ENCODE measurements at places on chromosomes 16 and 17. TPM values are rescaled to one million over a fixed set of nuclear protein-coding genes. Genes with fewer than 3 reads are reported as not detected.

Gene USH1G
- 0.05 TPM for total RNA-seq

Gene HBA1
- total RNA-seq = 7.4 TPM

Gene TNRC6C
- 9.0 TPM for total RNA-seq

DNA sequence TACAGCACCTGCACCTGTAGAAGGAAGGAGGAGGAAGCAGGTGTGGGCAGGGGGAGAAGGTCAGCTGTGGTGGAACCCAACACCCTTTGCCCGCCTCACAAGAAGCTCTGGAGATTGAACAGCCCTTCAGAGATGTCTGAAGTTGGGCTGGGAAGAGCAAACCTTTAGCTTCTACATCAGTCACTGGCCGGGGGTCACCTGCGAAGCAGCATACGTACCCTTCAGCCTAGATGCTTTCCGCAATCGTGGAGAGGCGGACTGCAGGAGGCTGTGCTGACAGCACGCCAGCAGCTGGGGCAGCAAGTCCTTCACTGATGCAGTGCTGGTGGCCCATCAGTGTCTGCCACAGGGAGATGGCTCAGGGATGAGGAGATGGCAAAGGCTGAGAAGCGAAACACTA lies 5.2 kb upstream of the HS3ST3B1 start:
- H3K4me3 ChIP-seq = no peak overlapping the region
- DNase-seq = no peak
- peaks cover 4% of the 10 kb centered on the region for H3K4me1 ChIP-seq
- no peak overlapping the region for H3K27ac ChIP-seq
- no peaks in the 10 kb centered on the region for H3K36me3 ChIP-seq
- peaks cover 48% of the 10 kb centered on the region for H3K27me3 ChIP-seq

DNA sequence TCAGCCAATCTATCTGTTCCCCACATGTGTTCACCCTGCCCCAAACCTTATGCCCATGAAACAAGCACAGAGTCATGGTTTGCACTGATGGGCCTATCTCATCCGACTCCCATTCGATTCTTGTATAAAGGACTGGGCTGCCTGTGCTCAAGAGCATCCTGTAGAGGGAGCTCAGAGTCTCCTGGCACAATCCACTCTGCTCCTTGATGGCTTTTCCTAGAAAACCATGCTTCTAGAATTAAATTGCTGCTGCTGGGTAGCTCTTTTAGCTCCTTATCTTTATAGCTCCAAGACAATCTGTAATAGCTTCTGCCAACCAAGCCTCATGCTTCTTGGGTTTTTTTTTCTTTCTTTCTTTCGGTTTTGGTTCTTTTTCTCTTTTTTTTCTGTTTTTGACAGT lies 9.7 kb downstream of the ZNF19 start:
- no peaks in the 10 kb centered on the region for H3K36me3 ChIP-seq
- no peak overlapping the region for H3K4me3 ChIP-seq
- peaks cover 5% of the 10 kb centered on the region for H3K4me1 ChIP-seq
- DNase-seq = no peak

DNA sequence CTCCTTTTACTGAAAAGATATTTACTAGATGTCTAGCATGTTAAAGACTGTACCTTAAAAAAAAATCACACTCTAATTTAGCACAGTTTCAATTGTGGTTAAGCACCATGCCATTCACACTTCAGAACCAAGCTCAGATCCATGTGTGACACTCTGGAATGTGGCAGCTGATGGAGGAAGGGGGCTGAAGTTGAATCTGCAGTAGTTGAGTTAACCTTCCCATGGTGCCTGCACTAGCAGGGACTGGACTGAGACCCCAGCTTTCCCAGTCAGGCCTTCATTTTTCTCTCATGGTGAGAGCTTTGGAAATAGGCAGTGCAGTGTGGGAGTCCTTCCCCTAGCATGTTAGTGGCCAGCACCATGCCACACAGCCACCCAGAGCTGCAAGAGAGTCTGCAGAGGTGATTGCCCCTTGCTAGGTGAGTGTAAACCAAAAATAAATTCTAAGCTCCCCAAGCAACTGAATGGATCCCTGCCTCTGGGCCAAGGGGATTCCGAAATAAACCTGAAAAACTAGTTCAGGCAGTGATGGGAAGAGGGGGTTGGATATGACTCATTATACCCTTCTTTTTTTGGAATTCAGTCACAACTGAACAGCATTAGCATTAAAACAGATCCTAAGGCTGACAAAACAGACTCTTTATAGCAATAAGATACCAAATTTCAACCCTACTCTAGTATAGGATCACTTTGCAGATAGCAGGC lies 208.5 kb downstream of the WWOX start:
- H3K4me3 ChIP-seq = no peak overlapping the region
- DNase-seq = no peak
- no peaks in the 10 kb centered on the region for H3K4me1 ChIP-seq
- H3K27me3 ChIP-seq = no peaks in the 10 kb centered on the region

GRCh38 chr17:16432017-16432416 lies 16.6 kb downstream of the TRPV2 start:
- no peak overlapping the region for H3K4me3 ChIP-seq
- DNase-seq = no peak
- H3K4me1 ChIP-seq = no peaks in the 10 kb centered on the region
- no peaks in the 10 kb centered on the region for H3K27me3 ChIP-seq
- H3K27ac ChIP-seq = no peak overlapping the region
- H3K36me3 ChIP-seq = no peaks in the 10 kb centered on the region

DNA sequence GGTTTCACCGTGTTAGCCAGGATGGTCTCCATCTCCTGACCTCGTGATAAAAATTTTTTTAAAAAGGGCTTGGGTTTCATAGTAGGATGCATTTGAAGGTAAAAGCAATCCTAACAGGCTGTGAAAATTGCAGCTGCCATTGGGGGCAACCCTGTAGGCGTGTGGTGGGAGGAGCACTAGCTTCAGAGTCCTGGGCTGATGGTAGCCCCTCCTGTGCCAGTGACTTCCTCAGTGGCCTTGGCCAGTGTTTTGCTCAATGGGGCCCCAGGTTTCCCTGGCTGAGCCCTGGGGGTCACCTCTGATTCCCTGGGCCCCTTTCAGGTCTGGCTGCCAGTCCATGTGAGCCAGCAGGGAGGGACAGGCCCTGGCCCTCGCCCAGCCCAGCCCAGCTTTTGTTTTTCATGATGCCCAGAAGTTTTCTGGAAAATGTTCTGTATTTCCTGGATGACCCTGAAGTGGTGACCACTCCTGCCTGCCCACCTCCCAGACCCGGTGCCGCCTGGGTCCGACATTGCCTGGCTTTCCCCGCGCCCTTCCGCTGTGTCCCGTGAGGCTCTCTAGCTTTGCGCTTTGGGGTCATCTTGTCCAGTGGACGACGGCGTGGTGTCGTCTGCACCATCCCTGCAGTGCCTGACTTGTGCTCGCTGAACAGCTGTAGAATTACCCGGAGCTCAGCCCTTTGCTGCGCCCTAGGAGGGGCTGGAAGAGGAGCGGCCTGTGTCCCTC lies 9.4 kb downstream of the MGRN1 start:
- H3K27me3 ChIP-seq = no peaks in the 10 kb centered on the region
- H3K36me3 ChIP-seq = no peaks in the 10 kb centered on the region
- H3K4me1 ChIP-seq = no peaks in the 10 kb centered on the region
- H3K27ac ChIP-seq = no peak overlapping the region
- DNase-seq = no peak
- H3K4me3 ChIP-seq = no peak overlapping the region

- H3K27ac ChIP-seq = peak overlapping the region; percentile 52
- no peaks in the 10 kb centered on the region for H3K4me1 ChIP-seq
- DNase-seq = no peak
- H3K36me3 ChIP-seq = no peaks in the 10 kb centered on the region
- peak overlapping the region; percentile 66 for H3K4me3 ChIP-seq
- no peaks in the 10 kb centered on the region for H3K27me3 ChIP-seq
Observed at GRCh38 chr17:40418428-40418706, 671 bp upstream of the TOP2A start.

DNA sequence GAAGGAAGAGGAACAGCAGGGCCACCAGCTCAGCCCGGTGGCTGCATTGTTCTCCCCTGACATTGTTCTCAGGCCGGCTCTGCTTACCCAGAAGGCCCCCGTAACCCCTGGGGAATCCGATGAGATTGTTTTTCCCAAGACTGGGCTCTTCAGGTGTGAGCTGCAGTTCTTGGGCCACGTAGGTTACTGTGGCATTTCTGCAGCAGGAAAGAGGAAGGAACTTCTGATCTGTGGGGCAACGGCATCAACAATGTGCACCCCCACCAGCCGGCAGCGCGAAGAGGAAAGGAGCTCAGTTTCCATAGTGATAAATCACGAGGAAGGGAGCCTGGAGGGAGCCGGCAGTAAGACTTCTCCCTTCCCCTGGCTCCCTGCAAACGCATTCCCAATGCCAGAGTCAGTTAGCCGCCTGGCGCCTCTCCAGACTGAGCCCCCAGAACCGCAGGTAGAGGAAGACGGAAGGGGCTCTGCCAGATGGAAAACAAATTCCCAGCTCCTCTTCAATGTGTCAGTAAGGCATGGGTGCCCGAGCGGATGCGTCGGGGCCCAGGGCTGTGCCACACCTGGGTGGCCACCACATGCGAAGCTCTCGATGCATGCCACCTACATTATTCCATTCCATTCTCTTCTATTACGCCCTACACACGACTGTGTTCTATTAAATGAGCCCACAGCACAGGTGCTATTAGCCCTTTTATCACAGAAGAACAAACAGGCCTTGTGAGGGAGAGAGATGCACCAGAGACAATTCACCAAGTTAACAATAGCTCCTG lies 21.5 kb upstream of the PECAM1 start:
- H3K4me1 ChIP-seq = no peaks in the 10 kb centered on the region
- H3K4me3 ChIP-seq = peak overlapping the region; percentile 2
- H3K27ac ChIP-seq = peak overlapping the region; percentile 31
- no peaks in the 10 kb centered on the region for H3K36me3 ChIP-seq
- peak; percentile 27 for DNase-seq

DNA sequence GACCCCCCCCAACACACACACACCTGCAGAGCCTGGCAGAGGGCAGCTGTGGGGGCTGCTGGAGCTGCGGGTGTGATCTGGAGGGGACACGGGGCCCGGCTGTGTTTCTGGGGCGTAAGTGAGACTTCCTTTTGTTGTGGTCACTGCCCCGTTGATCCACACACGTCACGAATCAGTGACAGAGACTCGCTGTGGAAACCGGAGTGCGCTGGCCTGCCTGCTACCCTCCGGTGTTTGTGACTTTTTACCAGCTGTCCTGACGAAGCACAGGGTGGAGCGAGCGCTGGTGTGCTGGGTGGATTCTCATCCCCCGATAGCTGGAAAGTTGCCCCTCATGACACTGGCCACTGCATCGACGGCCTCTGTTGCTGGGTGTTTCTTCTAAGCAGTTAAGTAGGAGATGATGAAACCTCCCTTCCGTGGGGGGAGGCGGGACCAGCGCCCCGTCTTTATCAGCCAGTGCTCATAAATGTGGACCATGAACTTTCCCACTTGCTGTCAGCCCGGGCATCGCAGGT lies 2.3 kb downstream of the METRNL start:
- H3K27me3 ChIP-seq = peaks cover 17% of the 10 kb centered on the region
- peaks cover 6% of the 10 kb centered on the region for H3K36me3 ChIP-seq
- H3K4me1 ChIP-seq = peaks cover 29% of the 10 kb centered on the region
- peak overlapping the region; percentile 76 for H3K4me3 ChIP-seq
- H3K27ac ChIP-seq = peak overlapping the region; percentile 82

DNA sequence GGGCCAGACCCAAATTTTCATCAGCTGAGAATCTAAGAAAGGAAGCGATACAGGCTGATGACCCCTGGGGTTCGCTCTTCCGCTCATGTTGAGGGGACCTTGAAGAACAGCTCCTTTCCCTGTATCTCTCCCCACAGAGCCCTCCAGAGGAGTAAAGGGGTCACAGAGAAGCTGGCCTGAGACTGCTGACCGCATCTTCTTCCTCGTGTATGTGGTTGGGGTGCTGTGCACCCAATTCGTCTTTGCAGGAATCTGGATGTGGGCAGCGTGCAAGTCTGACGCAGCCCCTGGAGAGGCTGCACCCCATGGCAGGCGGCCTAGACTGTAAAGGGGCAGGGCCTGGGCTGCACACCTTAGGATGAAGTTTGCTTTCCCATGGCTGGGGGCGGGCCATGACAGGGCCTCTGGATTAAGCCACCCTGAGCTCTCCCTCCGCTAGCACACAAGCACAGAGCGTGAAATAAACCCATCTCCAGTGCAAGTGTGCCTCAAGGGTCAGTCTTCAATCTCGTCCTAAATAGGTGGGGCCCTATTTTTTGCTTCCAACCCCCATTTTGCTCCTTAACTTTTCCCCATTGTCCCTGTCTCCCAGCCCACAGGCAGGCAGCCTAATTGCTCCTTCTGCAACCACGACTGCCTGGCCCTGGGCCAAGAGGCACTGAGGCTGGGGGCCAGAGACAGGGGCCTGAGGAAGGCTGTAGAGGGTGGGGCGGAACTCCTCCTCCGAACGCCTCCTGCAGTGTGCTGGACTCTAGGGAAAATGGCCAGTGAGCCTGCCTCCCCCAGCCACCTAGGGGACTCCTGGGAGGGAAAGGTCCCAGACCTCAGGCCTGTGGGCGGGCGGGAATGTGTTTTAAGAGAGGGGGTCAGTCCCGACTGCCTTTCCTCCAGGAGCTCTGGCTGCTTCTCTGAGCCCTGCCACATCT lies 3.6 kb downstream of the ZACN start:
- H3K27ac ChIP-seq = no peak overlapping the region
- peaks cover 21% of the 10 kb centered on the region for H3K27me3 ChIP-seq
- no peaks in the 10 kb centered on the region for H3K4me1 ChIP-seq
- H3K36me3 ChIP-seq = peaks cover 14% of the 10 kb centered on the region
- DNase-seq = no peak

DNA sequence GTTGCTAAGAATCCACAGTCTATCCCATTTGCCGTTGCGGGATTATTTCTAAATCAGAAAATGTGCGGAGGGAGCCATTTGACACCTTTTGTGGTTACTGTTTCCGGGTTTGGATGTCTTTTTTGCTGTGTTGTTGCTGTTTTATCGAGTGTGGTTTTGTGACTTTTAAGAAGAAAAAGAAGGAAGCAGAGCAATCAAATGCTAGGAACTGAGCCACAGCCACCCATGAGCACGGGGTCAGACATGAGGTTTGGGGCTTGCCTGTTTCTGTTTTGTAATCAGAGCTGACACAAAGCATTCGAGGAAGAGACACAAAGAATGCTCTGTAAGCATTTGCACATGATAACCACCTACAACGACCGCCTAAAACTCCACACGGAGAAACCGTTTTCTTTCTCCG lies 53.1 kb upstream of the CHMP6 start:
- H3K4me1 ChIP-seq = no peaks in the 10 kb centered on the region
- no peaks in the 10 kb centered on the region for H3K36me3 ChIP-seq
- no peak overlapping the region for H3K4me3 ChIP-seq
- H3K27me3 ChIP-seq = no peaks in the 10 kb centered on the region

- H3K36me3 ChIP-seq = no peaks in the 10 kb centered on the region
- H3K27ac ChIP-seq = no peak overlapping the region
Observed at GRCh38 chr16:35194681-35195080, 1735.3 kb downstream of the TP53TG3F start.

DNA sequence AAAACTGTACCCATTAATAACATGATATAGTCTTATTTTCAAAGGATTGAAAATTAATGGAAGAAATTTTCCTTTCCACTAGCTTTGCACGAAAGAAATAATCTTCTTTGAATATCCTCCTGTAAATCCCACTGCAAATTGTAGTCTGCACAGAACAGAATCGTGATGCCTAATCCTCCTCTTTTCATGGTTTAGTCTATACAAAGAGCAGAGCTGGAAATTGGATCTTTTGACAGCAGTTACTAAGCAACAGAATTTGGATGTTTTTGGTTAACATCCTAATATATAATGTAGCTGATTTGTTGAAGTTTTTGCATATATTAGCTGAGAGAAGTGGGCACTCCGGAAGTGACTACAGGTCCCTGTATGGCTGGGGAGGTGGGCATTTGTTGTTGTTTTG lies 98.6 kb downstream of the WNT3 start:
- no peaks in the 10 kb centered on the region for H3K27me3 ChIP-seq
- H3K36me3 ChIP-seq = peaks cover 3% of the 10 kb centered on the region
- no peak for DNase-seq
- H3K4me1 ChIP-seq = no peaks in the 10 kb centered on the region
- H3K4me3 ChIP-seq = no peak overlapping the region
- H3K27ac ChIP-seq = no peak overlapping the region
